ENCODE measurements at places on chromosomes 6 and 20.

DNA sequence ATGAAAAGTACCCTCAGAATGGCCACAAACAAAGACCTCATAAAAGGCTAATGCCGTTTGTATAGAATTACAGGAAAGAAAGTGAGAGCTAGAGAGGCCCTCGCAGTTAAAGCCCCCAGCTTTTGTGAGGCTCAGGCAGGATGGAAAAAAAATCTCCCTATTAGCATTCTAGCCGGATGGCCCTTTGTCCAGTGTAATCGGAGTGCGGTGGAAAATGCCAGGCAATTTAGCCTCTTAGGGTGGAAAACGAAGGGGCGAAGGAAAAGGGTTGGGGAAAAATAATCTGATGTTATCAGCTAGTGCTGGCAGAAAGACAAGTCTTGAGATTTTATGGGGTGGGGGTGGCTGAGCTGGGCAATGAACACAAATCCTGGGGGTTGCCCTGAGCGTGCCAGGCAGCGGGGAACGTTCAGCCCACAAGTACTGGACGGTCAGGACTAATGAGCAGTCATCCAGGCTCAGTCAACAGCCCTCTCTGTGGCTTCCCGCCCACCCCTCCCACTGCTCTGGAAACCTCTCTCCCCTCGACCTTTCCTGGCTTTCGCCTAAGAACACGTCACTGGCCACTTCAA, 92.4 kb downstream of the PSMG4 start:
- no peak for DNase-seq

DNA sequence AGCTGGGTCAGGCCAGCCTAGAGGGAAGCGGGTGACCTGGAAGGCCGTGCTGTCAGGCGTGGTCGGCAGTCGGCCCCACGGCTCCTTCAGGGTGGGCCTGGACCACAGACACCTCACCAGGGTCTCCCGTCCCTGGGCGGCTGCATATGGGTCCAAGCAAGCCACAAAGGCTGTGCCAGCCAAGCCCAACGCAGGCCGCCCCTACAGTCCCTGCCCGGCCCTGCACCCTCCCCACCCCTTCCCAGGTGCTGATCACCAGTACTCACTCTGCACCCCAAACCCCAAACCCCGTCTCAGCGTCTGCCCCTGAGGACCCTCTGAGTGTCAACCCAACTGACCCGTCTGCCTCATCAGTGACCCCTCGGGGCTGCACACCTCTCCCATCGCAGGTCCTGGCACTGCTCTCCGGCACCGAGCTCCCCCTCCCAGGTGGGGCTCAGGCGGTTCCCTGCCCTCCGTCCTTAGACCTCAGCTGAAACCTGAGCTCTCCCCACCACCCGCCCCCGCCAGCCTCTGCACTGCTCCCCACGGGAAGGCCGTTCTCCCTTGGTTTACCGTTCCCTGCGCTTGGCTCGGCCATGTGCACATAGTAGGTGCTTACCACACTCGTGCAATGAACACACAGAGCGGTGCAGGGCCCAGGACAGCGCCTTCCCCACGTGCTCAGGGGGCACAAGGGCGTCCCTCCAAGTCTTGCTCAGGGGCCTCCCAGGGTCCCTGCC, 1.5 kb upstream of the PPDPF start:
- no peak for DNase-seq

GRCh38 chr6:148491638-148492251, 149.1 kb downstream of the SASH1 start:
- DNase-seq: no peak

DNA sequence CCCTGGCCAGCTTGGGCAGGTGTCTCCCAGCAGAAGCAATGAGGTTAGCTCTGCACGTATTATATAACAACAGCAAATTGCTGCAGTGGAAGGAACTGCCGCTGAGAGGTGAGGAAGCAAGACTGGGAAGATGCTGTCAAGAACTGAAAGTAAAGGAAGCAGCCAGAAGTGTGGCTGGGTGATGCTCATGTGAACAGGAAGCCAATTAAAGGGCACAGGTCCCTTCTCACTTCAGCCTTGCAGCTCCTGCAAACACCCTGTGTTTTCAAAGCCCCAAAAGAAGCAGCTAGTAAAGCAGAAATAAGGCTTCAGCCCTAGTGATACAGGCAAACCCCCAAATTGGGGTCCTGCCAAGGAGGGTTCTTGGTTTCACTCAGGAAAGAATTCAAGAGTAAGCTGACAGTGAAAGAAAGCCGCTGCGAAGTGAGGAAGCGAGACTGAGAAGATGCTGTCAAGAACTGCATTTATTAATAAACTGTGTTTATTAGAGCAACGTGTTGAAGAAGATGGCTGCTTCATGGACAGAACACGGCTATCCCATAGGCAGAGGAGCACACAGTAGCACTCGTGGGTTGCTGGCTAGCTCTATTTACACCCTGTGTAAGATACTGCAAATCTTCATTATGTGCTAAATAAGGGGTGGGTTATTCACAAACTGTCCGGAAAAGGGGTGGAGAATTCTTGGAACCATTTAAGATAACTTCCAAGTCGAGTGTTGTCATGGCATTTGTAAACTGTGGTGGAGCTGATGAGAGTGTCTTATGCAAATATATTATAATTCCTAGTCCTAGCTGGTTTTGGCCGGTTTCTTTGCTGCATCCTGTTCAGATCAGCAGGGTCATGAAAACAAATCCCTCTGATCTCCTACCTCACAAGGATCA, 152.2 kb downstream of the LINC00237 start:
- no peak for DNase-seq
